ENCODE measurements at places on chromosomes 12 and 14. TPM values are rescaled to one million over a fixed set of nuclear protein-coding genes. Genes with fewer than 3 reads are reported as not detected.

SIVA1 gene
- total RNA-seq, result 249 TPM

LALBA gene
- total RNA-seq, result not detected

DNA sequence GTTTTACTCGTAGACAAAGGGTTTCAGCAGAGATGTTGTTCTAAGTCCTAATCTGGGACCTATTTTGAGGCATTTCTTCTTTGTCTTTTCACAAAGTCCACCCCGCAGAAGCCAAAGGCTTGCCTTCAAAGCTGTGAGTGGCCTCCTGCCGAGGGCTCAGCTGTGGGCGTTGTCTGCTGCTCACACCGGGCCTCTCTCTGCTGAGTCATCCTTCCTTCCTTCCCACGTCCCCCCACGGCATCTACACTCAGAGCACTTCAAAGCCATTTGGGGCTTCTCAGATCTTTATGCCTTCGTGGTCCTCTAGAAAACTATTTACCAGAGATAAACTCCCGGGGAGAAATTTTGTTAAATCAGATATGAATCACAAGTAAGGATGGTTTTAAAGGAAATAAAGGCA, 115.9 kb upstream of the TMPO start:
- H3K27ac ChIP-seq, result no peak overlapping the region
- DNase-seq, result no peak
- H3K4me1 ChIP-seq, result no peaks in the 10 kb centered on the region
- no peak overlapping the region for H3K4me3 ChIP-seq

- H3K36me3 ChIP-seq, result no peaks in the 10 kb centered on the region
- H3K27ac ChIP-seq, result no peak overlapping the region
- H3K4me3 ChIP-seq, result no peak overlapping the region
Measured at GRCh38 chr14:105711841-105712460, 185.6 kb downstream of the TMEM121 start.

GRCh38 chr12:16076557-16076956, 165.4 kb downstream of the DERA start:
- no peaks in the 10 kb centered on the region for H3K36me3 ChIP-seq
- no peaks in the 10 kb centered on the region for H3K27me3 ChIP-seq
- no peak overlapping the region for H3K27ac ChIP-seq
- no peak for DNase-seq
- H3K4me1 ChIP-seq, result no peaks in the 10 kb centered on the region
- no peak overlapping the region for H3K4me3 ChIP-seq

GRCh38 chr14:96051642-96052540, 12.7 kb downstream of the C14orf132 start:
- H3K4me1 ChIP-seq, result no peaks in the 10 kb centered on the region
- DNase-seq, result no peak
- H3K27ac ChIP-seq, result no peak overlapping the region
- no peaks in the 10 kb centered on the region for H3K36me3 ChIP-seq
- H3K27me3 ChIP-seq, result no peaks in the 10 kb centered on the region

- DNase-seq, result no peak
- no peaks in the 10 kb centered on the region for H3K4me1 ChIP-seq
- H3K27me3 ChIP-seq, result no peaks in the 10 kb centered on the region
- H3K27ac ChIP-seq, result no peak overlapping the region
- H3K4me3 ChIP-seq, result no peak overlapping the region
Measured at GRCh38 chr12:86445356-86445755, 189.2 kb upstream of the MGAT4C start.

DNA sequence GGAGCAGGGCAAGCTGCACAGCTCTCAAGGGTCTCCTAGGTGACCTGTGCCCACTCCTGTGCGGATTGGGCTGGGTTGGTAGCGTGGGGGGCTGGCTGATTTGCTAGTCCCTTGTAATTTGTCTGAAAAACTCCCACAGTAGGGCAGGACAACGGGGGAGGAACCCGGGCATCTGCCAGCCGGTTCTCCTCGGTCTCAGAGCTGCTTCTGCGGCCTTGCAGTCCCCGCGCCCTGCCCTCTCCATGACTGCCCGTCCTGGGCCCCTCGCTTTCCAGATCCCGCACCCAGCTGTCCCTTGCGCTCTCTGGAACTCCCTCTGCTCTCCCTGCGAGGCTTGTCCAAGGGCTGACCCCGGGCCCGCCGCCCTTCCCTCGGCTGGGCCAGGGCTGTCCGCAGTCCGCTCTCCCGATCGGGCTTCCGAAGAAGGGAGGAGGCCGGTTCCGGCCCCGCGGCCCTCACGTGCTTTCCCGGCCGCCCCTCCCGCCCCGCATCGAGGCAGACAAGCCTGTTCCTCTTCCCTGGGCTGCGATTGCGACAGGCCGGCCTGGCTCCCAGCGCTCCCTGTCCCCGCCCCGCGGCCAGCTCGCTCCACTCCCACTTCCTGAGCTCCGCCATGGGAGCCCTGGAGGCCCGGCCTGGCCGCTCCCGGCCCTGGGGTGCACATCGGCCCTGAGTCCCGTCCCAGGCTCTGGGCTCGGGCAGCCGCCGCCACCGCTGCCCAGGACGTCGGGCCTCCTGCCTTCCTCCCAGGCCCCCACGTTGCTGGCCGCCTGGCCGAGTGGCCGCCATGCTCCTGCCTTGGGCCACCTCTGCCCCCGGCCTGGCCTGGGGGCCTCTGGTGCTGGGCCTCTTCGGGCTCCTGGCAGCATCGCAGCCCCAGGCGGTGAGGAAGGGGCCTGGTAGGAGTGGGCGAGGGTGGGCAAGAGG, at the start of gene LTBR:
LTBR (plus strand) TSS at position 591 of the 927 bp plus-strand sequence; CDS start at position 788, 197 bp downstream.
- peak within 1 kb of the TSS; percentile 96 for H3K27ac ChIP-seq
- H3K36me3 ChIP-seq, result no peaks in the 10 kb centered on the region
- peaks cover 28% of the 10 kb centered on the region for H3K4me1 ChIP-seq
- H3K27me3 ChIP-seq, result no peaks in the 10 kb centered on the region
- peak within 1 kb of the TSS; percentile 66 for H3K4me3 ChIP-seq
